Fibroblast of villous mesenchyme (primary cell): ENCODE measurements at places on chromosomes 1 and 21. TPM values are rescaled to one million over a fixed set of nuclear protein-coding genes. Genes with fewer than 3 reads are reported as not detected.

THEM5 gene
- total RNA-seq = not detected in 2 replicates

PPCS gene
- total RNA-seq = 66.5 and 78.3 TPM in 2 replicates

E2F2 gene
- 2.2 and 2.9 TPM in 2 replicates for total RNA-seq

NGF gene
- total RNA-seq = 0.86 and 1.6 TPM in 2 replicates

ZNF695 gene
- 1.3 and 2.6 TPM in 2 replicates for total RNA-seq

LHX4 gene
- total RNA-seq = 0.32 and 0.86 TPM in 2 replicates

GJC2 gene
- total RNA-seq = 2.6 and 3.9 TPM in 2 replicates

BRDT gene
- total RNA-seq = under 0.01 and 0.97 TPM in 2 replicates

GBP5 gene
- total RNA-seq = under 0.01 and 0.32 TPM in 2 replicates

OLFML2B gene
- total RNA-seq = 4.8 and 5.2 TPM in 2 replicates

WNT3A gene
- not detected in 2 replicates for total RNA-seq

OBSCN gene
- total RNA-seq = 13.0 and 14.5 TPM in 2 replicates

TNN gene
- not detected in 2 replicates for total RNA-seq

RBM11 gene
- 0.32 and 0.43 TPM in 2 replicates for total RNA-seq

CROCC gene
- 13.8 and 22.2 TPM in 2 replicates for total RNA-seq

PRR9 gene
- total RNA-seq = under 0.01 TPM in 1 of 2 replicates, not detected in the other

KRTAP10-12 gene
- not detected in 2 replicates for total RNA-seq
